ENCODE measurements at places on chromosomes 3 and 15. TPM values are rescaled to one million over a fixed set of nuclear protein-coding genes. Genes with fewer than 3 reads are reported as not detected.

The CSTA gene
- total RNA-seq = 3.8 TPM

The IL17RD gene
- total RNA-seq = 3.9 TPM

The DIPK2A gene
- 12.3 TPM for total RNA-seq

The CXCR6 gene
- total RNA-seq = 2.6 TPM

The TIGIT gene
- not detected for total RNA-seq

The TEX9 gene
- total RNA-seq = 1.1 TPM

The GOLGA6L7 gene
- total RNA-seq = not detected

The OPA1 gene
- 64.4 TPM for total RNA-seq

GRCh38 chr15:79023918-79024317 is 66.7 kb downstream of the RASGRF1 start:
- DNase-seq = no peak

GRCh38 chr3:21766002-21766401 is 15.0 kb upstream of the ZNF385D start:
- DNase-seq = no peak

DNA sequence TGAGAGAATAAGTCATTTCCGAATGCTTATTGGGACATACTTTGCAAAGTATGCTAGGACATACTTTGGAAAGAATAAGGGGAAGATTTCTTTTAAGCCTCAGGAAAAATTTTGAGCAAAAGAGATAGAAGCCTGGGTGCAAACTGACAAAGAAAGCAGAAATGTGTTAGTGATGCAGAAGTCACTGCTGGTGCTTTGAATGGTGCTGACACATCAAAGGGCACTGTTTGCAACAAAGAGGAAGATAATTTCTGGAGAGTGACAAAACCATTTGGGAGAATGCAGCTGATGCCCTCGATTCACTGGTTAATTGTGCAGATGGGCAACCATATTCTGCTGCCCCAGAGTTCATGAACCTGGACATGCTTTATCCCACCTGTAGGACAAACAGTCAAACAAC is 11.0 kb upstream of the RAP2B start:
- DNase-seq = no peak

DNA sequence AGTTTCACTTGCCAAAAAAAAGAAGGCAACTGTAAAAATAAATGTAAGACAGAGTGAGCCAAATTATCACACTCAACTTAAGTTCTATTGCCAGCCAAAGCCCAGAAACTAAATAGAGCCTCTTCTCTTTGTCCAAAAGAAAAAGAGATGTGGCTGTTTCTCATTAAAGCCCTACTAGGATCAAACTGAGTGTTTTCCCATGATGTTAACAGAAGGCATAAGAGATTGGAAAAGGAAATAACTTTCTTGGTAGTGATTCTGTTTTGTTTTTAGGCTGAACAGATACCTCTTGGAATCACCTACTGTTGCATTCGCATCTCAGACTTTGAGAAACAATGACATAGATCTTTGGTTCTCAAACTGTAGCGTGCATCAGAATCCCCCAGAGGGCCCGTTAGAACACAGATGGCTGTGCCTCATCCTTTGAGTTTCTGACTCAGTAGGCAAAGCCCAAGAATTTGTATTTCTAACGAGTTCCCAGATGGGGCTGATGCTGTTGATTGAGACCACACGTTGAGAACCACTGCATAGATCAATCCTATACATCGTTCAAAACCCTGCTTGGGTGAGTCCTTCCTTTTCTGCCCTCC is 42.5 kb upstream of the SRGAP3 start:
- DNase-seq = no peak

GRCh38 chr3:12934431-12934830 is 93.1 kb upstream of the RPL32 start:
- DNase-seq = peak; percentile 79

- no peak for DNase-seq
Measured at GRCh38 chr15:38565287-38565670, 665 bp upstream of the RASGRP1 start.

DNA sequence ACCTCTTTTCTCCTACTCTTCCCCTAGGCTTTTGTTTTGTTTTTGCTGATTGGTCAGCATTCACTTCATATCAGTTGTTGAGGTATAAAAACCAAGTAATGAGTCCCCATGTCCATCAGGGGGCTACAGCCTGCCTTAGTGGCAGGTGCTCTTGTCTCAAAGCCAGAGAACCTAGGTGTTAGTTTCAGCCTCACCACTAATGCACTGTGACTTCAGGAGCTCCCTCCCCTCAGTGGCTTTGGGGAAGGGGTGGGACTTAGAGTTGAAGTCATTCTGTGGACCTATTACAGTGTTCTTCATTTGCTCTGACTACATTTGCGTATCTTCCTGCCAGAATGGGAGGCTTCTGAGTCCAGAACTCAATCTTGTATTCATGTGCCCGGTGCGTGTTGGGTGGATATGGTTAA is 41.6 kb downstream of the NR2C2 start:
- no peak for DNase-seq

- DNase-seq = peak; percentile 94
Measured at GRCh38 chr3:188947401-188948280, 224.1 kb upstream of the TPRG1 start.

GRCh38 chr3:23115171-23115877 is 87.8 kb upstream of the UBE2E2 start:
- no peak for DNase-seq

DNA sequence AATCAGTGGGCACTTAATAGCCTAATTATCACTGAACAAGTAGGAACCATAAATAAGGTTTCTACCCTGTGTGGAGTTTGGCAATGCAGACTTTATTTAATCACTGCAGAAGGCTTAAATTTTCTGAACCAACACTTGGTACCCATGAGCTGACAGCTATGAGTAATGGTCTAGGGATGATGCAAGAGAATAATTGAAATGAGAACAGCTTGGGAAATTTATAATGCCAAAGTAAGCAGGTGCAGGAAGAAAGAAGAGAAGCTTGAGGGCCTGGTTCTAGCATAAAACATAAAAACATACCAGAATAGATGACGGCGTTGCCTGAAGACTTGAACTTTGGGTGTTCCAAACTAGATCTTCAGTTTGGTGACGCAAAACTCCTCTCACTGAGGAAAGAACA is 67.0 kb downstream of the IMPG2 start:
- no peak for DNase-seq

- DNase-seq = no peak
Measured at GRCh38 chr3:142889212-142890014, 530 bp upstream of the PCOLCE2 start.

DNA sequence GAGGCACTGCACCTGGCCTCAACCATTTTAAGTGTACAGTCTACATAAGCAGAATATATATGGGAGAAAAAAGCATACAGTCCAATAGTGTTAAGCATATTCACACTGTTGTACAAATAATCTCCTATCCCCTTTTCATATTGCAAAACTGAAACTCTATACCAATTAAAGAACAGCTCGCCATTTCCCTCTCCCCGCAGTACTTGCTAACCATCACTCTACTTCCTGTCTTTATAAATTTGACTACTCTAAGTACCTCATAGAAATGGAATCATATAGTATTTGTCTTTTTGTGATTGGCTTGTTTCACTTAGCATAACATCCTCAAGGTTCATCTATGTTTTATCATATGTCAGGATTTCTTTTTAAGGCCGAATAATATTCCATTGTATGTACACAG is 21.6 kb upstream of the TASOR start:
- no peak for DNase-seq

DNA sequence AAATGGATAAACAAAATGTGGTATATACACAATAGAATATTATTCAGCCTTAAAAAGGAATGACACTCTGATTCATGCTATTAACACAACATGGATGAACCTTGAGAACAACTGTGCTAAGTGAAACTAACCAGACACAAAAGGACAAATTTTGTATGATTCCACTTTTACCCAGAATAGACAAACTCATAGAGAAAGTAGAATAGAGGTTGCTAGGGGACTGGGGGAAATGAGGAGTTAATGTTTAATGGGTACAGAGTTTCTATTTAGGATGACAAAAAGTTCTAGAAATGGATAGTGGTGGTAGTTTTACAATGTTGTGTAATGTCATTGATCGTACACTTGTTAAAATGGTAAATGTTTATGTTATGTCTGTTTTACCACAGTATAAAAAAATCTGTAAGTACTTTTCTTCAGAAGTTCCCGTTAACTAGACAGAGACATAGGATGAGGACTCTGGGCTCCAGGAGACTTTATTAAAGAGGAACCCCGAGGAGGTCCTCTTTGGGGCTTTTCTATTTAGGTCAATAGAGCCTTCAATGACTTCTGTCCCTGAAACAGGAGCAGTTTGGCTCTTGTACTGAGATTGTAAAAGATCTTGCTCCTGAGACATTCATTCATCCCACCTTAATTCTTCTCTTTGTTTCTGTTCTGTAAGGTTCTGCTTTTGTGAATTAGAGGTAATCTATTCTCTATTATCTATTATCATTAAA is 24.5 kb downstream of the ABHD6 start:
- DNase-seq = no peak

DNA sequence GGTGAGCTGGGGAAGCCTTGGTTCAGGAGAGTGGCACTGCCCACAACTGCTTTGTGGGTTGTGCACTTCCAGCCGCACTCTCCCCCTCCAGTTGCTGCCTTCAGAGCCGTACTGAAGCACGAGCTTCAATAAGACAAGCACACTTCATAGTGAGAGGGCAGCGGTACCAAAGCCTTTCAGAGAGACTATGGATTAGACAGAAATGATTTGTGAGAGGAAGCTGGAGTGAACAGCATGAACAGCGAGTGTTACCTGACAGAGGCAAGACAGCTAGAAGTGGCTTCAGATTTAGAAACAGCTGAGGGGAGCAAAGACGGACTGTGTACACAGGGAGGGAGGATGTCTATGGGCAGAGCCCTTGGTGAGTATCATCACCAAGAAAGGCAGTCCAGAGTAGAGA is 31.1 kb downstream of the HCLS1 start:
- DNase-seq = no peak

DNA sequence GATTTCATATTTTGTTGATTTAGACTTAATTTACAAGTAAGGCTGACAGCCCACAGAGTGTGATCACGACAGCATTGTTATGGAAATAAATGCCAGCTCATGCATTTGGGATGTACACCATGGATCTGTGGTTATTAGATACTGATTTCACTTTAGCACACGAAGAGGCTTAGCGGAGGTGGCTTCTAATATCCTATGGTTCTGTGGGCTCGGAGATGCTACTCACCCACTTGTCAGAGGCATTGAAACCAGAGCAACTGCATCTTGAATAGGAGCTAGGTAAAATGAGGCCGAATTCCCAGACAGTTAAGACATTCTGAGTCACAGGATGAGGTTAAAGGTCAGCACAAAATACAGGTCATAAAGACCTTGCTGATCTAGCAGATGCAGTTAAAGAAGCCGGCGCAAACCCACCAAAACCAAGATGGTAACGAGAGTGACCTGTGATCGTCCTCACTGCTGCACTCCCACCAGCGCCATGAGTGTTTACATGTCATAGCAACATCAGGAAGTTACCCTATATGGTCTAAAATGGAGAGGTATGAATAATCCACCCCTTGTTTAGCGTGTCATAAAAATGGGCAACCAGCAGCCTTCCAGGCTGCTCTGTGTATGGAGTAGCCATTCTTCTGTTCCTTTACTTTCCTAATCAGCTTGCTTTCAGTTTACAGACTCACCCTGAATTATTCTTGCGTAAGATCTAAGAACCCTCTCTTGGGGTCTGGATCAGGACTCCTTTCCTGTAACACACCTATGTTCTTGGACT is 117.5 kb downstream of the PGPEP1L start:
- no peak for DNase-seq

GRCh38 chr15:28930476-28931291 is 44.9 kb downstream of the APBA2 start:
- no peak for DNase-seq

- DNase-seq = no peak
Measured at GRCh38 chr3:101857301-101857741, 8.0 kb downstream of the NFKBIZ start.

GRCh38 chr15:63084806-63085205 is 36.9 kb upstream of the LACTB start:
- no peak for DNase-seq

DNA sequence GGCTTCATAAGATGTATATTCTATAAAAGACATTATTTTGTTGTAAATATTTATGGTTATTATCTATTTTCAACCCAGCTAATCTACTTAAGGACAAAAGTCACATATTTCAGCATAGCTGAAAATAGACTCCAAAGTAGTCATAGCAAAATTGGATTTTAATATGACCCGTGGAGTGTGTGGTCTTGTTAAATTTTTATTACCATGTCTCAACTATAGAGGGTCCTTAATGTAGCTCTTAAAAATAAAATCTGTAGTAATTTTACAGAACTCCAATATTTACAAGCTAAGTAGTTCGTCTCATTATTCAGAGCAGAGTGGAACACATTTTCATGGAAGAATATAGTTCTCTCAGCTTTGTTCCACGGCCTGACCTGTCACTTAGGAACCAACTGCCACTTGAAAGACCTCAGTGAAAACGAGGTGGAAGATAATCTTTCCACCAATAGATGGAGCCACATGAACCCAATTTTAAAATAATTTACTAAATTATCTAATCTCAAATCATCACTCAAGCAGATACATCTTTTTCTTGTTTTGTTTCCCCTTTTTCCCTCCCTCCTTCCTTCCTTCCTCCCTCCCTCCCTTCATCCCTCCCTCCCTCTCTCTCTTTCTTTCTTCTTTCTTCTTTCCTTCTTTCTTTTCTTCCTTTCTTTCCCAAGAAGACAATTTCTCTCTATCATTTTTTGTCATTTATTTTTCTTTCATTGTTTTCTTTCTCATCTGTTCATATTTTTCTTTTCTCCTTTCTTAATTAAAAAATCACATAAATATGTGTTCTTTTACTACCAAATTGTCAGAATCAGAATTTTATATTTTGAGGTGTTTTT is 97.2 kb downstream of the CLDN1 start:
- DNase-seq = no peak

DNA sequence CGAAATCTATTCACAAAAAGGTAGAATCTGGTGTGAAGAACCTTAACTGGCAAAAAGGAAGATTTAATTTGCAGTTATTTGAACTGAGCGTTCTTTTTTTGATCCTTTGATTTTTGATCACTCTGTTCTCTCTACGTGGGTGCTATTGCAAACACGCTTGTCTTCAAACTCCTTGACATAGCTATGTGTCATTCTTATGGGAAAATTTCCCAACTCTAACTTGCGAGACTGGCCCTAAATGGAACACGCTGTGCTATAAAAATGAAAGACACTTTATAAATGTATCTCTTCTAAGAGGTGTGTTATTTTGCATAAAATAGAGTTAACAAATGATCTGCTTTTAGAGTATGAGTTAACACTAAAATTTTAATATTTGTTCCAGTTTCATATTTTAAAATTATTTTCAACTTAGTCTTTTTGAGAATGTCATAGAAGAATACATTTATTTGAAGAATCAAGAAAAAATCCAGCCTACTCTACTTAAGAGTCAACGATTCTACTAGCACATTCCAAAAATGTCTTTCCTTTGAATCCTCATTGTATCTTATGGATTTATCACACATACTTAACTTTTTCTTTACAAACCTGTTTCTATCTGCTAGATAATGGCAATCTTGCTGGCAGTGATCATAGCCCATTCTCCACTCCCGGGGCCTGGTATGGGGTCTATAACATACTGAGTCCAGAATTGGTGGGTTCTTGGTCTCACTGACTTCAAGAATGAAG is 610.0 kb upstream of the TBL1XR1 start:
- no peak for DNase-seq

- DNase-seq = no peak
Measured at GRCh38 chr3:159625594-159625993, 363.0 kb upstream of the IL12A start.

All from left cardiac atrium (tissue), 4 donors.